ENCODE measurements at places on chromosomes 16 and 17.

DNA sequence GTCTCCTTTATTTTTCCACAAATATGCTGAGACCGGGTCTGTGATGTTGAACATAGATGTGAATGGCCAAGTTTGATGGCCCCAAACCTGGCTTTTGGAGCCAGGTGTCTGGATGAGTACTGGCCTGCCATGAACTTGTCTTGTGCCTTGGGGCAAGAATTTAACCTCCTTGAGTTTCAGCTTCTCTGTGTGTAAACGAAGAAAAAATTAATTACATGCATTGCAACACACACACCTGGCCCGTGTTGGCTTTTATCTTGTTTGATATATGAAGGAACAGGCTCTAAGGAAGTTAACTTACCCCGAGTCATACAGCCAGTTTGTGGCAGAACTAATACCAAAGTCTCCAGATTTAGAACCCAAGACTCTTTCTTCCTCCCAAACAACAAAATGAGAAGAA lies 13.1 kb downstream of the FBXO39 start:
- no peak for DNase-seq

DNA sequence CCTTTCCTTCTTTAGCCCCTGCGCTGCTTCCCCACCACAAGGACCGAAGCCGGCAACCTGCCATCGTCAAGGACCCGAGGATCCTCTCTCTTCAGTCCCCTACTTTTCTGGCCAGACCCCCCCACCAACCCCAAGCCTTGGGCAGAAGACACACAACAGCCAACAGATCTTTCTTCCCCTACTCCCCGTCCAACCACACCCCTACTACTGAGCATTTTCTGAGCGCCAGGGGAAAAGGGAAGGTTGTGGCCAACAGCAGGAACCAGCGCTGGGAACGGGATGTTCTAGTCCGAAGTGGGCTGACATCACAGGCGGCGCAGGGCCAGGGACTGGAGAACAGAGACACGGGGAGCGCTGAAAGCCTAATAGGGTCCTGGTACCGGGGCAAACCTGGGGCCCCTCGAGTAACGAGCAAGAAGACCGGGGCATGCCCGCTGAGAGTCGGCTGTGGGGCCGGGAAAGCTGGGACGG lies 528 bp downstream of the PER1 start:
- DNase-seq = no peak

DNA sequence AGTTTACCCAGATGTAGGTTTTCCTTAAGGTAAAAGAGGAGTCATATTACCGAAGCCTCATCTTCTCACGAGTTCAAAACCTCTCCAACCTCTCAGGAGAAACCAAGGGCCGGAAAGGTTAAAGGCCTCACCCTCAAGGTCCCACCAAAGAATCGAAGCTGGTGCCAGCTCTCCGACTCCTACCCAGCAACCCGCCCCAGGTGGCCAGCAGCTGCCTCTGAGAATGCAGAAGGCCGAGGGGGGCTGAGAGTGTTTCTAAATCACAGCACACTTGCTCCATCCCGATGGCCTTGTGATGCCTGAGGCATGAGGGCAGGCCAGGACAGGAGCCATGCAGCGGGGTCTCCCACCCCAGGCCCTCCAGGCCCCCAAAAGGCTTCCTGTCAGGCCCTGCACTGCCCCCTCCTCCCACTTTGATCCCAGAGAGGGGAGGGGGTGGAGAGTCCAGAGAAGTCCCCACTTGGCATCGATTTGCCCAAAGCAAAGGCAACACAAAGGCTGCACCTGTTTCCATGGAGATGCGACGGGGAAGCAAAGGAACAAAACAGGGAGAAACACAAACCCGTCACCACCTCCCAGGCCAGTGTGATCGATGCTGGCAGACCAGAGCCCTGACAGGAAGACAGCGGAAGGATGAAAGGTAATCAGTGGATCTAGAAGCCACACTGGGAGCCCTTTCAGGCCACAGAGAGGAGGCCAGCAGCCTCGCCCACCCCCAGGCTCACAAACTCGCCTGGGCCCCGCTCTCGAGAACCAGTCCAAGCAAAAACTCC lies 39.0 kb downstream of the CUEDC1 start:
- DNase-seq = peak; percentile 93

DNA sequence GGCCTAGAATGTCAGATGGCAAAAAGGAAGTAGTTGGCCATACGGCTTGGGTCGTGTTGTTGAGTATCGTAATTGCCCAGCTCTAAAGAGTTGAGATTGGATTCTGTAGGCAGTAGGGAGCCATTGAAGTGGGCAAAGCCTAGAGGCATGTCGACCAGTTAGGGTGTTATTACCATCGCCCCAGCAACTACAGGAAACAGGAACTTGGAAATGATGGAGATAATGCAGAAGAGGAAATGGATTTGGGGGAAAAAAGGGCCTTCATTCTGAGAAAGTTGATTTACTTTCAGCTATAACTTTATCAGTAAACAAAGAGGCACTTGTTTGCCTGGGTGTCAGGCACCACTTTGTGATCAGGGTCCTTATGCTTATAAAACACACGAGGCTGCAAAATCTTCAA lies 52.6 kb downstream of the COX10 start:
- DNase-seq = no peak

DNA sequence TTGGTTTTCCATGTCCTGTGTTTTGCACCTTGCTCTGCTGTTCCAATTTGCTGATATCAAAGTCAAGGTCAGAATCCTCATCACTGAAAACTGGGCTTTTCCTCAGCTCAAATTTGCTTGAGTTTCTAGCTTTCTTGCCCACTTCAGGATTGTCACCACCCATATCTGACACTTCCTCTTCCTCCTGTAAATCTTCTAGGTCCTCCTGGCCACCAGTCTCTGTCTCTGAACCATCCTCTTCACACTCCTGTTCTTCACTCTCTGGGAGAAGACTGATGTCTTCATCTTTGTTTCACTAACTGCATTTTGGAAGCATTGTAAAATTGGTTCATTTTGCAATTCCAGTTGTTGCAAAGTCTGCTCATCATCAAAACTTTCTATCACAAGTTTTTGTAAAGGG lies 63.4 kb upstream of the RBL2 start:
- no peak for DNase-seq

DNA sequence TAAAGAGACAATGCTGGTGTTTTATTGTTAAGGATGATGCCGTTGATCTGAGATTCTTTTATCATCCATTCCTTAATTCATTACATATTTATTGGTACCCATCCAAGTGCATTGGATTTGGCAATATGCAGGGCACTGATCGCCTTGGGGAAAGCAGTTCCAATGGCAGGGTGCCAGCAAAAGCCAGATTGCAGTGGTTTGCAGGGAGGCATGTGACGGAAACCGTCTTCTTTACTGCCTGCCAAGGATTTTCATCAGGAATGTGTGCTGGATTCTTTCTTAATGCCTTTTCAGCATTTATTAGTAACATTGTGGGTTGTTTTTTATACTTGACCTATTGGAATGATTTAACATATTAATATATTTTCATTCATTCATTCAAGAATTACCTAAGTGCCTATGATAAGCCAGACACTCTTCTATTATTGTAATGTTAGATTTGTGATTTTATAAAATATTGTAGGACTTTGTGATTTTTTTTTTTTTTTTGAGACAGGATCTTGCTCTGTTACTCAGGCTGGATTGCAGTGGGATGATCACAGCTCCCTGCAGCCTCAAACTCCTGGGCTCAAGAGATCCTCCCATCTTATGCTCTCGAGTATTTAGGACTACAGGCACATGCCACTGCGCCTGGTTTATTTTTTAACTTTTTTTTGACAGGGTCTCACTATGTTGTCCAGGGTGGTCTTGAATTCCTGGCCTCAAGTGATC lies 93.4 kb upstream of the TNRC6A start:
- DNase-seq = peak; percentile 23

- DNase-seq = no peak
These were observed 166.3 kb upstream of the FOXF1 start for GRCh38 chr16:86343796-86344585.

GRCh38 chr16:68257906-68258800 lies 6.2 kb upstream of the SLC7A6 start:
- DNase-seq = no peak

GRCh38 chr17:62807812-62808575 lies at the start of gene MARCHF10:
Gene MARCHF10 (minus strand): TSS chr17:62808314. CDS start chr17:62801735, 6,579 bp downstream.
- peak; percentile 86 for DNase-seq

- DNase-seq = no peak
These were observed 10.0 kb upstream of the HP start for GRCh38 chr16:72044296-72044695.

DNA sequence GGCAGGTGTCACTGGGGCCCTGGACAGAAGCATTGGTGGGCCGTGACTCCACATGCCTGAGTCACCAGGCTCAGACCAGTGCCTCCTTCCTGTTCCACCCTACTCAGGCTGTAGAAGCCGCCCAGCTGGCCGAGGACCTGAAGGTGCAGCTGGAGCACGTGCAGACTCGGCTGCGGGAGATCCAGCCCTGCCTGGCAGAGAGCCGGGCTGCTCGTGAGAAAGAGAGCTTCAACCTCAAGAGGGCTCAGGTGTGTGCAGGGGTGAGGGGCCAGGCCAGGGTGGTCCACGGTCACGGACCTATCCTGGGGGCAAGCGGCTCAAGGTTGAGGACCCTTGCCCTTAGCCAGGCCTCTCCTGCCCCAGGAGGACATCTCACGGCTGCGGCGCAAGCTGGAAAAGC lies 9.6 kb downstream of the RNF40 start:
- DNase-seq = no peak

GRCh38 chr17:73827627-73828291 lies 183.5 kb upstream of the SDK2 start:
- DNase-seq = no peak

DNA sequence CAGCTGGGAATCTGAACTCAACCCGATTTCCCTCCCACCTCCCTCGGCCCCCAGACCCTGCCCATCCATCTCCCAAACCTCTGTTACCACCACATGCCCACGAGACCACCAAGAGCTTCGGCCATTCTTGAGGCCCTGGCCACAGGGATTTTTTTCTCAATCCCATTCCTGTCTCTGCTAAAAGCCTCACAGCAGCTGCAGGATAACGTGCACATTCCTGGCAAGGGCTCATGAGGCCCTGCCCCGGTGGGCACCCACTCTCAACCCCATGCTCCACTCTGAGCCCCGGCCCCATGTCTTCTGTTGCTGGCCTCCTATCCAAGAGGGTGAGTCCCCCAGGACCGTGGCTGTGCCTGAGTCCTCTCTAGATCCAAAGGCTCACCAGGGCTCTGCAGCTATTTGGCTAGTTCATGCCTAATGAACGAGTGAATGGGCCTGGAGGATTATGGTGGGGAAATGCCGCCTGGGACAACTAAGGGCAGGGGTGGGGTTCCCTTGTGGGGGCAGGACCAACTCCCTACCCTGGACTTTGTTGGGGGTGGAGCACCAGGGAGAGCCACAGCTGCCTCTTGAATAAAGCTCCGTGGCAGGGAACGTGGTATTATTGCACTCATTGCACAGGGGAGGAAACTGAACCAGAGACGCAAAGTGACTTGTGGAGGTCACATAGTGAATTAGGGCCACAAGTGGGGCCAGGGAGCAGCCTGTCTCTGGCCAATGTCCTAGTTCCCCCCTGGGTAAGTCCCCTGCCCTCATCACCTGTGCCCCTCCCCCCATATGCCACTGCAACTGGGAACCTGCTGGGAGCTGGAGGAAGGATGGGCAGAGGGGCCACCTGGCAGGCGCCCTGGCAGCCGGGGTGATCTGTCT lies 113.8 kb upstream of the SMURF2 start:
- no peak for DNase-seq

DNA sequence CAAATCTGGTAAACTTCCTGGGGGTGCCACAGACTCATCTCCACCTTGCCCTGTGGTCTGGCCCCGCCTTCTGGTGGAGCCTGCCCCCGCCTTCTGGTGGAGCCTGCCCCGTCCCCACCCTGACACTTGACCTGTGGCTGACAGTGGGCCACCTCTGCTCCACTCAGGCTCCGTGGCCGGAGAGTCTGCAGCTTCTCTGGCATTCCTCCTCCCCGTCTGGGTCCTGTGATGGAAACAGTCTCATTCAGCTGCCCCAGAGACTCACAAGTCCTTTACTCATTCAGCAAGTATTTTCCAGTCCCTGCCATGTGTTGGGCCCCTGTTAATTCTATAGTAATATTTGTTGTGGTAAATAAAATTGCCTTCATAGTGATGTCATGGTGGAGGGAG lies 21.0 kb upstream of the G6PC1 start:
- no peak for DNase-seq

- no peak for DNase-seq
These were observed 35.7 kb downstream of the ZCCHC14 start for GRCh38 chr16:87457061-87457611.

DNA sequence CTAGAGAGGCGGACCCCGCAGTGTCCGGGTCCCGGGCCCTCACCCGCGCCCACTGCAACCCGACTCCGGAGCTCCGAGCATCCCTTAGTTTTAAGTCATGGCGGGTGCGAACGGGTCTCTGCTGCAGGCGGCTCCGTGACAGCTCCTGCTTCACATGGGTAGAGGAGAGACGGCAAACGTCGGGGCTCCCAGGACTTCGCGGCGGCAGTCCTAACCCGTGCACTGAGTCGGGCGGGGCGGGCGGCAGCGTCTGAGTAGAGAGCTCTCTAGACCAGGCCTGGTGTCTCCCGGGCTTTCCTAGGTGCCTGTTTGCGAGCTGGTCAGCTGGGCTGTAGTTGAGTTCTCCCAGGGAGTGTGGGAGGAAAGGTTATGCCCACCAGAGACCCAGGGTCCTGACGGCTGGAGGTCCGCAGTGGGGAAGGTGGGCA lies 345 bp downstream of the TSC2 start:
- DNase-seq = no peak

DNA sequence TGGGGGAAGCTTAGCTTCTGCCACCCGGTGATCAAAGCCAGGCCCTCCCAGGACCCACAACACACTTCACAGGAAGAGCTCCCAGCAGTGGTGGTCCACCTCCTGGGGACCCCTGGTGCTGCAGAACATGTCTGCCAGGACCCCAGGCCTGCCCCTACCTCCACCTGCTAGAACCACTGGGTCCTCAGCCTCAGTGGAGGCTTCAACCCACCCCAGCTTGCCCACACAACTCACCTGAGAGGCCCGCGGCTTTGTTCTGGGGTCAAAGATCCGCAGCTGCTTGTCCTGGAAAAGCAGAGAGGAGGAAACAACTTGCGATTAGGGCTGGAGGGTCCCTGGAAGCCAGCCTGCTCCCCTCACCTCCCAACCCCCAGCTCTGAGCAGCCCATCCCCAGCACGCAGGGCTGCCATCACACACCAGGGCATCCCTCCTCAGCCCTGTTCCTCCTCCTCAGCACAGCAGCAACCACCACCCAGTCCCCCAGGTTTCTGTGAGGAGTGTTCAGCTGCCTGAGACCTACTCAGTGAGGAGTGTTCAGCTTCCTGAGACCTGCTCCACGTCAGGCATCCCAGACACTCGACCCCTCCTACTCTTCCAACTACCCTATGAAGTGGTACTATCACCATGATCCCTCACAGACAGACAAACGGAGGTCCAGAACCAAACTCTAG lies 21.2 kb downstream of the CORO7 start:
- DNase-seq = no peak

DNA sequence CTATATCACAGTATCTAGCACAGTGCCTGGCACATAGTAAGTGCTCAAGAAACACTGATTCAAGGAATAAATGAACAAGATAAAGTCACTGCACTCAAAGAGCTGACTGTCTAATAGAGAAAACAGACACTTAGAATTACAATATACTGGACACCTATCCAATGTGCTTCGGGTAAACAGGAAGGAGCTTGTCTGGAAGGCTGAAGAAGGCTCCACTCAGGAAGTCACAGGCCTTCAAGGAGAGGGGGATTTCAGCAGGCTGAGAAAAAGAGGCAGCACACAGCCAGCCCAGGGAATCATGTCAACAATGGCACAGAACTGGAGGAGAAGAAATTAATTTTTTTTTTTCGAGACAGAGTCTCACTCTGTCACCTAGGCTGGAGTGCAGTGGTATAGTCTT lies 9.7 kb upstream of the IL4R start:
- no peak for DNase-seq

GRCh38 chr17:80761110-80761871 lies 216.7 kb downstream of the RPTOR start:
- peak; percentile 65 for DNase-seq

- no peak for DNase-seq
These were observed 103.0 kb downstream of the CYLD start for GRCh38 chr16:50844840-50845239.
